Endothelial cell (in vitro differentiated cells): ENCODE measurements at places on chromosomes 5 and 9.

- no peak overlapping the region for H3K27ac ChIP-seq
- no peaks in the 10 kb centered on the region for H3K36me3 ChIP-seq
- no peak overlapping the region for H3K4me3 ChIP-seq
- no peaks in the 10 kb centered on the region for H3K4me1 ChIP-seq
These were observed 877.7 kb downstream of the TLE4 start for GRCh38 chr9:80449513-80449912.

DNA sequence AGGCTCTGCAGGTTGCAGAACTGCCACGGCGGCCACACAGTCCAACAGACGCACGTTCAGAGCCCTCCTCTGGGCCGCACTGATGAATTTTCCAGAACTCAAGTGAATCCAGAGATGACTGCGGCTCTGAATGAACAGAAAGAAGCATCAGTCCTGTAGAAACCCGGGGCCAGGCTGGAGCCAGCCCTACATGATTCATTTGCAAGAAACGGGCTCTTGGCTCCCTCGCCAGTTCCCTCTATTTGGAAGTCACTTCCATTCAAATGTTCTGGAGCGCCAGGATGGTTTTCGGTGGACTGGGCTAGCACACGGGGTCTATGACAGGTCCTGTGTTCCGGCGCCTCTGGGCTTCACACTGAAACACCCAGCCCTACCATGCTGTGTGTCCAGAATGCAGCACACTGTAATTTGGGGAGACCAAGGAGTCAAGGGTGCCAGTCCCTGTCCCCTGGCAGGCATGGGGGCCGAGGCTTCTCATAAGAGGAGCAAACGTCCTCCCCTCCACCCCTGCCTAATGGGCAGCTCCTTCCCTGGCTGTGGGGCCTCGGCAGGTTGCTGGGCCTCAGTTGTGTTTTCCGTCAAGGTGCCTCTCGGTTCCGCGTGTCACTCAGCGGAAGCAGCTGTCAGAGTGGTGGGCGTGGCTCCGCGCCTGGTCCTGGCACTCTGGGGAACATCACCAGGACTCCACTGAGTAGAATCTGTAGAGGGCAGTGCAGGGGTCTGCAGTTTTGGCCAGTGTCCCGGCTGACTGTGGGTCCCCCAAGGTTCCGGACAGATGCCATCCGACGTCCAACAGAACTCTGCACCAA is 18.1 kb upstream of the COL5A1 start:
- H3K4me1 ChIP-seq, result peaks cover 17% of the 10 kb centered on the region
- no peak overlapping the region for H3K4me3 ChIP-seq
- H3K27me3 ChIP-seq, result peaks cover 6% of the 10 kb centered on the region
- DNase-seq, result no peak
- no peaks in the 10 kb centered on the region for H3K36me3 ChIP-seq

- H3K4me1 ChIP-seq, result peaks cover 46% of the 10 kb centered on the region
- peak overlapping the region; percentile 96 for H3K4me3 ChIP-seq
- H3K27me3 ChIP-seq, result peaks cover 11% of the 10 kb centered on the region
- H3K27ac ChIP-seq, result peak overlapping the region; percentile 12
These were observed 2.0 kb upstream of the ZNF622 start for GRCh38 chr5:16467363-16468219.

DNA sequence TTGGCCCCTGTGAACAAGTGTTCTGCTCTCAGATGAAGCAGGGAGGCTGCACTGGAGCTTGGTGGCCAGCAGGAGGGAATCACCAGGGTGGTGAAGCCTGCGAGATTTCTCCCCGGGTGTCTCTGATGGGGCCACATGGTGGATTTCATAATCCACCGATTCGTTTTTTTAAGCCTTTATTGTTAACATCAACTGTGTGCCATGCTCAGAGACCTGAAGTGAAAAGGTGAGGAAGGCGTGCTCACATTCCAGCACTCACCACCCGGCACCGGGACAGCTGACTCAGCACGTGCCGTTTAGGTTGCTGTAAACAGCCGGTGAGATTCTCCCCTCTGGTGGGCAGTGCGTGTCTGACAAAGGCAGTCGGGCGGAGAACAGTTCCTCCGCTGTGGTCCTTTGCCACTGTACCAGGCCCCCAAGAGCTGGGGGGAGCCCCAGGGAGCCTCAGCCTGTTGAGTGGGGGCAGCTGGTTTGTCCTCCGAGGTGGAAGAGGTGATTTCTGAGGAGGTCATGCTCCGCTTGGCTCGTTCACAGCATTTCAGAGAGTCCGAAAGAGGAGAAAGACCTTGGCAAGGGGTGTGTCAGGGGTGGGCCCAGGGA is 12.7 kb upstream of the AHRR start:
- no peak overlapping the region for H3K27ac ChIP-seq
- H3K27me3 ChIP-seq, result peaks cover 5% of the 10 kb centered on the region
- peaks cover 15% of the 10 kb centered on the region for H3K4me1 ChIP-seq
- peaks cover 17% of the 10 kb centered on the region for H3K36me3 ChIP-seq
- no peak for DNase-seq
